ENCODE measurements at places on chromosomes 7 and 10. TPM values are rescaled to one million over a fixed set of nuclear protein-coding genes. Genes with fewer than 3 reads are reported as not detected.

Gene SMO
- 7.6 TPM for total RNA-seq

Gene HOXA7
- total RNA-seq: 9.3 TPM

Gene FANK1
- 1.3 TPM for total RNA-seq

Gene ABCB4
- total RNA-seq: 7.4 TPM

Gene CPA5
- total RNA-seq: not detected

Gene WDFY4
- 15.0 TPM for total RNA-seq

Gene CASTOR2
- 18.7 TPM for total RNA-seq

Gene HSPA12A
- 15.3 TPM for total RNA-seq

Gene SEPTIN14
- total RNA-seq: not detected

Gene PPP1R3C
- total RNA-seq: 94.6 TPM

Gene PAOX
- 3.7 TPM for total RNA-seq

Gene PON1
- total RNA-seq: not detected

Gene SOSTDC1
- not detected for total RNA-seq

Gene PLAU
- total RNA-seq: 35.4 TPM

Gene UPK3B
- total RNA-seq: 1.6 TPM

Gene UCMA
- not detected for total RNA-seq

Gene ADAMTS14
- 0.62 TPM for total RNA-seq

Gene CYP3A5
- not detected for total RNA-seq

Gene SCART1
- total RNA-seq: 7.3 TPM

Gene LGI1
- total RNA-seq: 5.1 TPM

Gene CLDN4
- 0.84 TPM for total RNA-seq

Gene ELMO1
- 38.8 TPM for total RNA-seq

Gene DRGX
- not detected for total RNA-seq

Gene PSMC2
- 97.3 TPM for total RNA-seq

Gene PARP12
- total RNA-seq: 43.5 TPM

Gene VSTM4
- 34.2 TPM for total RNA-seq

Gene GPR146
- 44.2 TPM for total RNA-seq

Gene STOX1
- 0.39 TPM for total RNA-seq

Gene FKBP14
- total RNA-seq: 25.9 TPM

Gene MMP21
- 0.33 TPM for total RNA-seq

Gene AFAP1L2
- 16.3 TPM for total RNA-seq

Gene CHAT
- not detected for total RNA-seq

Gene OR2F2
- total RNA-seq: not detected

Gene ASB13
- total RNA-seq: 25.0 TPM

Gene TRRAP
- 41.9 TPM for total RNA-seq

Gene TMEM229A
- total RNA-seq: not detected

Measured in aorta (tissue), 5 donors.